ENCODE measurements at places on chromosomes 4 and X. TPM values are rescaled to one million over a fixed set of nuclear protein-coding genes. Genes with fewer than 3 reads are reported as not detected.
A peak's percentile ranks its signal among the peaks of the same experiment; 100 is the strongest.

DNA sequence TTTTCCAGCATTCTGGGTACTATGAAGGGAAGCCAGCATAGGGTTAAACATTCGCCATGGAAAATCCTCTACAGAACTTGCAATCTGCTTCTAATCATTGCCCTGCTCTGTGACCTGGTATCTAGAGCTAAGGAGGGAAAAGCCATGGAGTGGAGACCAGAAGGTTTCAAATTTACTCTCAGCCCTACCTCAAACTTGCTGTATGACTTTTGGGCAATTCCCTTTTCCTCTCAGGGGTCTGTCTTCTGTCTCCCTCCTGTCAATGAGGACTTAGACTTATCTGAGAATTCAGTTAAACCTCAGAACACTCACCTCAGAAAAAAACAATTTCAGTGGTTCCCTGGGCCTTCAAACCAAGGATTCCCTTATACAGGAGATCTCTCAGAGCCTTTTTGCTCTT, 29.1 kb downstream of the ARHGEF9 start:
- no peak overlapping the region for H3K4me3 ChIP-seq
- no peaks in the 10 kb centered on the region for H3K36me3 ChIP-seq
- H3K27ac ChIP-seq: peak overlapping the region; percentile 91
- DNase-seq: no peak
- H3K4me1 ChIP-seq: peaks cover 5% of the 10 kb centered on the region

DNA sequence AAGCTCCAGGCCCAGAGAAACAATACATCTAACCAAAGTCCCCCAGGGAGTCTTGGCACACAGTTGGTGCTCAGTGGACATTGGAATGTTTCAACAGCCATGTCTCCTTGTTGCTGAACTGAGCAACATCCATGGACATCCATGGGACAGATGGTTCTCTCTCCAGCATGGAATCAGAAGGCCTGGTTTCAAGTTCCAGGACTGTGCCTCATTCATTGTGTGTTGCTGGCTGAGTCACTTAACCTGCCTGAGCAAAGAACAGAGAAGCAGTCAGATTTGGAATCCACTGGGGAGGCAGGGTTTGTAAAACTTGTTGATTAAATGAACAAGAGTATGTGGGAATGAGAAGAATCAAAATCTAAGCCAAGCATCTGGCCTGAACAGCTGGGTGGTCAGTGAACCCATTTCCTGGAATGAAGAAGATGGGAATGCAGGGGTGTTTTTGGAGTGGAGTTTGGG, 147.9 kb downstream of the CHIC2 start:
- no peak for DNase-seq
- no peaks in the 10 kb centered on the region for H3K4me1 ChIP-seq
- no peak overlapping the region for H3K27ac ChIP-seq
- no peak overlapping the region for H3K4me3 ChIP-seq

DNA sequence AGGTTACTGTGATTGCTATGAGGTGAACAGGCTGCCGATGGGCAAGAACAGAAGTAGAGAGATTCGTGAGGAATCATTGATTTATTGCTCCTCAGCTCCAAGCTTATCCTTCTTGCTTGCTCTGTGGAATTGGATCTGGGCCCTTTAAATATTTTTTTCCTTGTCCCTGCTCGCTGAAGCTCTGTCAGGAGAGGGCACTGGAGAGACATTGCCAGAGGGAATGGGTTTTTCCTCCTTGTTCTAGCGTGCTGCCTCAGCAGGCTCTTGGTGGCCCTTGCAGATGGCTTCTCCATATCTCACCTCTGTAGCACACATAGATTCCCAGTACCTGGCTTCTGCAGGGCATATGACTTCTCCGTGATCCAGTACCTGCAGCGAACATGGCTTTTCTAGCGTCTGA, 67.4 kb downstream of the CNGA2 start:
- no peak overlapping the region for H3K4me3 ChIP-seq
- H3K4me1 ChIP-seq: no peaks in the 10 kb centered on the region
- H3K27ac ChIP-seq: no peak overlapping the region
- DNase-seq: peak; percentile 32

GRCh38 chr4:81465406-81466340, 6.0 kb downstream of the RASGEF1B start:
- no peaks in the 10 kb centered on the region for H3K36me3 ChIP-seq
- DNase-seq: no peak
- H3K4me3 ChIP-seq: no peak overlapping the region

DNA sequence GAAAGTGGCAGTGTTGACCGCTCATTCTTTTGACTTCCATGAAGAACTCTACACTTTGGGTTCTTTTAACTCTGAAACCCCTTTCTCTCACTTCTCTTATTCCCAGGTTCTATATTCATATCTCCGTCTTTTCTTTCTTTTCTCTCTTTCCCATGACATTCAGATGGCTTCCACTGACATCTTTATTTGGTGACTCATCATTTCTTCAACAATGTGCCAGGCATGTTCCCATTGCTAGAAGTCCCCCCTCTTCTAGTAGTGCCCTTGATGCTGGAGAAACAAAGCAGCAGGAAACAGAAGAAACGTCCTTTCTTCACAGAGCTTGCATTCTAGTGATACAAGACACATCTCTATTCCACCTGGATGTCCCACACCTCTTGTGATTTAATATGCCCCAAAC, 33.3 kb downstream of the PKD2 start:
- peaks cover 88% of the 10 kb centered on the region for H3K36me3 ChIP-seq
- DNase-seq: no peak
- peaks cover 10% of the 10 kb centered on the region for H3K4me1 ChIP-seq
- no peaks in the 10 kb centered on the region for H3K27me3 ChIP-seq
- H3K27ac ChIP-seq: no peak overlapping the region

GRCh38 chrX:18543738-18544137, 118.3 kb downstream of the CDKL5 start:
- no peak overlapping the region for H3K4me3 ChIP-seq
- no peaks in the 10 kb centered on the region for H3K36me3 ChIP-seq
- DNase-seq: no peak
- no peaks in the 10 kb centered on the region for H3K4me1 ChIP-seq

The SYTL4 gene
- total RNA-seq: 3.2 TPM

The PGAM4 gene
- total RNA-seq: not detected

- H3K27ac ChIP-seq: no peak overlapping the region
- H3K4me3 ChIP-seq: no peak overlapping the region
- no peaks in the 10 kb centered on the region for H3K4me1 ChIP-seq
- H3K27me3 ChIP-seq: no peaks in the 10 kb centered on the region
- DNase-seq: no peak
These were observed 73.8 kb upstream of the DCLK2 start for GRCh38 chr4:150004481-150004880.

GRCh38 chr4:972651-973424, 531 bp downstream of the DGKQ start:
- no peaks in the 10 kb centered on the region for H3K27me3 ChIP-seq
- no peak overlapping the region for H3K27ac ChIP-seq
- no peak for DNase-seq
- no peaks in the 10 kb centered on the region for H3K36me3 ChIP-seq
- H3K4me3 ChIP-seq: peak overlapping the region; percentile 80

DNA sequence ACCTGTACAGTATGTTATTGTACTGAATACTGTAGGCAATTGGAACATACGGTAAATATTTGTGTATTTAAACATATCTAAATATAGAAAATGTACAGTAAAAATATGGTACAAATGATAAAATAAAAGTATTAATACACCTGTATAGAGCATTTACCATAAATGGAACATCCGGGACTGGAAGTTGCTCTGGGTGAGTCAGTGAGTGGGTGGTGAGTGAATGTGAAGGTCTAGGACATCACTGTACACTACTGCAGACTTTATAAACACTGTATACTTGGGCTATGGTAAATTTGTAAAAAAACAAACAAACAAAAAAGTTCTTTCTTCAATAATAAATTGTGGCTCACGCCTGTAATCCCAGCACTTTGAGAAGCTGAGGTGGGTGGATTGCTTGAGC, 52.4 kb upstream of the FHL1 start:
- no peaks in the 10 kb centered on the region for H3K4me1 ChIP-seq
- H3K27ac ChIP-seq: no peak overlapping the region
- no peak for DNase-seq
- no peaks in the 10 kb centered on the region for H3K27me3 ChIP-seq
- no peak overlapping the region for H3K4me3 ChIP-seq

DNA sequence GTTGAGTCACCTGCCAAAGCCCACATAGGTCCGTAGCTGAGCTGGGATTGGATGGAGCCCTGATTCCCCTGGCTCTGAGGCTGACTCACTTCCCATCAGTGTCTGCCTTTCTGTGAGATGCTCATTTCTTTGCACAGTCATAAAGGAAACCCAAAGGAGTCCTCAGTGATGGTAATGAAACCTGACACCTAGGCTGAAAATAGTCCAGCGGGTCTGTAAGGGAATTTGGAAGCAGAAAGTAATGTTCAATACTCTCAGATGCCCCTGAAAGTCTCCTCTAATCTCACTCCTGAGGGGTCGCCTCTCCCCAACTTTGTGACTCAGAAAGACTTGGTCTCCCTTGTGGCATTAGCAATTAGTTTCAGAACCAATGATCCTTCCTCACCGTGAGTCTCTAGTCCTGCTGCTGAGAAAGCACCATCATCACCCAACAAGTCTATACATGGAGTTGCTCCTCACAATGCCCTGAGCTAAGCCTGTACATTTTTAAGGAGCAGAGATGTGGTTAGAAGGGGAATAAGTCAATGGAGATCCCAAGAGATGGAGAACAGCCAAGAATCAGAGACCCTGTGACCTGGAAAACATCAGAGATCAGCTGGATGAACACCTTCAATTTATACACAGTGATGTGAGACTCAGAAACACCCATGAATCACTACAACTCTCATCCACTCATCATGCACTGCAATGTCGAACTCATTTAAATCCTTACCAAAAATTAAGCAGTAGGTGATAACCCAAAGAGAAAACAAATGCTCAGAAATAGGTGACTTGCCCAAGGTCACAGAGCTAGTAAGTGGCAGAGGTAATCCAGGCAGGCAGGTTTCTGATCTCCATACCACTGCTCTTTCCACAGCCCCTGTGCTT, 219.0 kb upstream of the CPEB2 start:
- no peak overlapping the region for H3K4me3 ChIP-seq
- H3K36me3 ChIP-seq: no peaks in the 10 kb centered on the region
- DNase-seq: no peak
- H3K27ac ChIP-seq: no peak overlapping the region
- H3K27me3 ChIP-seq: no peaks in the 10 kb centered on the region
- H3K4me1 ChIP-seq: no peaks in the 10 kb centered on the region

- no peaks in the 10 kb centered on the region for H3K27me3 ChIP-seq
- no peaks in the 10 kb centered on the region for H3K4me1 ChIP-seq
- no peak overlapping the region for H3K27ac ChIP-seq
These were observed 98.6 kb downstream of the HUWE1 start for GRCh38 chrX:53587795-53588420.

- no peaks in the 10 kb centered on the region for H3K27me3 ChIP-seq
- H3K4me3 ChIP-seq: no peak overlapping the region
- H3K36me3 ChIP-seq: no peaks in the 10 kb centered on the region
- DNase-seq: no peak
- no peak overlapping the region for H3K27ac ChIP-seq
- H3K4me1 ChIP-seq: no peaks in the 10 kb centered on the region
These were observed 93.3 kb downstream of the MAMLD1 start for GRCh38 chrX:150456466-150456865.

The SH3D19 gene
- total RNA-seq: 118 TPM

DNA sequence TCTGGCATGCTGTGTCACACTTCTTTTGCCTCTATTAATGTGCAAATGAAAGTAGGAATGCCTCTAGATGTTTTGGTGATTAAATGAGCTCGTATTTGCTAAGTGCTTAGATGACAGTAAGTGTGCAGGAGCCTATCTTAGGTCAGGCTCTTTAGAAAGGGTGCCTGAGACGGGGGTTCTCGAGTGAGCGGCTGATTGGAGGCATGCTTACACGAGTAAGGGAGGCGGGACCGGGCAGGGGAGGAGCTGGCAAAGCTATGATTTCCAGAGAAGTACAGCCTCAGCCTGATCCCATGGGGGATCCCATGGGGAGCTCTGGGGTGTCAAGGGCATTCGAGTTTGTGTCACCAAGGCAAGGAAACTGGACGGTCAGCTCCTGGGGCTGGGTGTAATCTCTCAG, 44.8 kb downstream of the CLDN34 start:
- no peaks in the 10 kb centered on the region for H3K4me1 ChIP-seq
- H3K36me3 ChIP-seq: no peaks in the 10 kb centered on the region
- no peak overlapping the region for H3K4me3 ChIP-seq
- H3K27ac ChIP-seq: no peak overlapping the region
- H3K27me3 ChIP-seq: no peaks in the 10 kb centered on the region

GRCh38 chr4:13368217-13368616, 115.9 kb downstream of the RAB28 start:
- no peaks in the 10 kb centered on the region for H3K36me3 ChIP-seq
- no peaks in the 10 kb centered on the region for H3K27me3 ChIP-seq
- H3K4me1 ChIP-seq: no peaks in the 10 kb centered on the region
- no peak for DNase-seq

DNA sequence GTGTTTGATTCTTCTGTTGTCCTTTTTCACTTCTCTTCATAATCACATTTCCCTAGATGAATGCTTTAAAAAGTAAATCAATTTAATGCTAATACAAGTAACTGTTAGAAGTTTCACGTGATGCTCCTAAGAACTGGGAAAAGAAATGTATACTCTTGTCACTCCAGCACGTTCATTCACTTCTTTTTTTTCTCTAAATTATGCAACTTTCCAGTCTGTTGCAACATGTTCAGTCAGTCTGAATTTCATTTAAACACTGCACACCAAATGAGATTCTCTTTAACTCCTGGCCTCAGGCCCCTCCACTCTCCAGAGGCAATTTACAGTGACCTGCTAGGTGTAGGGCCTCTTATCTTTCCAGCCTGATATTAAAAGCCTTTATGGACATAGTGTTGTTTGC, 321.9 kb downstream of the HS3ST1 start:
- no peak overlapping the region for H3K4me3 ChIP-seq
- no peaks in the 10 kb centered on the region for H3K4me1 ChIP-seq
- no peaks in the 10 kb centered on the region for H3K36me3 ChIP-seq

The DSPP gene
- total RNA-seq: not detected

The NKX1-1 gene
- not detected for total RNA-seq

Measured in right atrium auricular region (tissue), 2 donors.